Smooth muscle cell of the umbilical artery (primary cell): ENCODE measurements at places on chromosomes 13 and 19. TPM values are rescaled to one million over a fixed set of nuclear protein-coding genes. Genes with fewer than 3 reads are reported as not detected.

SIGLEC10 gene
- total RNA-seq, result not detected in 2 replicates

FUT6 gene
- total RNA-seq, result not detected in 2 replicates

BICRA gene
- 6.5 and 7.9 TPM in 2 replicates for total RNA-seq

PLPPR3 gene
- total RNA-seq, result 0.59 and 0.78 TPM in 2 replicates

ZNF486 gene
- 5.3 and 5.6 TPM in 2 replicates for total RNA-seq

KLF2 gene
- total RNA-seq, result 1.8 and 8.8 TPM in 2 replicates

TPTE2 gene
- total RNA-seq, result not detected in 2 replicates

CYP2S1 gene
- 0.89 and 2.1 TPM in 2 replicates for total RNA-seq

DIAPH3 gene
- 2.4 and 14.2 TPM in 2 replicates for total RNA-seq

CCDC106 gene
- total RNA-seq, result 8.2 and 8.6 TPM in 2 replicates

ZNF552 gene
- 6.1 and 11.9 TPM in 2 replicates for total RNA-seq

LILRA6 gene
- not detected in 2 replicates for total RNA-seq

ZNF256 gene
- 3.3 and 3.6 TPM in 2 replicates for total RNA-seq

CD177 gene
- total RNA-seq, result not detected in 2 replicates

NCR1 gene
- not detected in 2 replicates for total RNA-seq

LIPE gene
- 1.5 and 2.8 TPM in 2 replicates for total RNA-seq

MEIOSIN gene
- not detected in 2 replicates for total RNA-seq

ZIC5 gene
- total RNA-seq, result not detected in 2 replicates

SERTM1 gene
- total RNA-seq, result 0.05 TPM in 1 of 2 replicates, not detected in the other

ZFR2 gene
- not detected in 2 replicates for total RNA-seq

STAP2 gene
- 1.2 and 3.0 TPM in 2 replicates for total RNA-seq

SNAPC2 gene
- 9.5 and 19.7 TPM in 2 replicates for total RNA-seq

TMEM145 gene
- not detected in 2 replicates for total RNA-seq

TDRD12 gene
- total RNA-seq, result 0.28 and 0.30 TPM in 2 replicates

MATK gene
- not detected in 2 replicates for total RNA-seq

FXYD3 gene
- total RNA-seq, result not detected in 2 replicates

PSG1 gene
- total RNA-seq, result not detected in 2 replicates

EPS8L1 gene
- total RNA-seq, result 0.30 and 1.3 TPM in 2 replicates

TNFRSF19 gene
- total RNA-seq, result 1.7 and 2.4 TPM in 2 replicates

ERICH6B gene
- total RNA-seq, result not detected in 2 replicates

FCAR gene
- total RNA-seq, result not detected in 2 replicates

ZNF415 gene
- 8.3 and 9.9 TPM in 2 replicates for total RNA-seq

NLRP11 gene
- total RNA-seq, result not detected in 2 replicates

LGALS14 gene
- total RNA-seq, result not detected in 2 replicates

SLC6A16 gene
- under 0.01 and 0.14 TPM in 2 replicates for total RNA-seq

ZNF625 gene
- total RNA-seq, result 14.5 and 14.6 TPM in 2 replicates

CBY2 gene
- not detected in 2 replicates for total RNA-seq

ADGRE1 gene
- not detected in 2 replicates for total RNA-seq
